ENCODE measurements at places on chromosomes 5 and 9. TPM values are rescaled to one million over a fixed set of nuclear protein-coding genes. Genes with fewer than 3 reads are reported as not detected.

- DNase-seq = no peak
These were observed 762.7 kb downstream of the TLE1 start for GRCh38 chr9:80926611-80927010.

GRCh38 chr5:33927685-33928084 lies 8.5 kb upstream of the RXFP3 start:
- no peak for DNase-seq

The CD72 gene
- 1.7 TPM for total RNA-seq

The CCDC152 gene
- 3.0 TPM for total RNA-seq

The WNK2 gene
- 31.2 TPM for total RNA-seq

DNA sequence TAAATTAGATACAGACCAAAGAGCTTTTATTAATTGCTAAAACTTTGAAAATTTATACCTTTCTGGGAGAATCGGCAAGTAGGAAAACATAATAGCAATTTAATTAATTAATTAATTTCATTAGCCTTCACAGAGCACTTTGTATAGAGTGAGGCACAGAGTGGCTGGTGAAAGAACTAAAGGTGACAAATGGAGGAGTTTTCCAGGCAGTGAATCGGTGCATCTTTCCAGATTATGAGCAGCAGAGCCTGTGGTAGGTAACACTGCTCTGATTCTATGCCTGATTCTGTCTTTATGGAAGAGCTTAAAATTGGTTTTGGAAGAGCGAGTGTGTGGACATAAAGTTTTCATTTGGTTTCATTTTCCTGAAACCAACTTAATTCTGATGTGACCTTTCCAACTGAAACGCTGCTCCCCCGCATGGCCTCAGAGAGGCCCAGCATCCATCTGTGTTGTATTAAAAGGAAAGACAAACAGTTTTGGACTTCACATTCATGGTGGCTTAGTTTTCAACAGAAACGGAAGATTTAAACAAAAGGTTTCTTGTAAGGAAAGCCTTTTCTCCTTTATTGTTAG lies 188.9 kb upstream of the RPS23 start:
- DNase-seq = peak; percentile 73

GRCh38 chr9:111839387-111839786 lies 44.6 kb upstream of the SHOC1 start:
- no peak for DNase-seq

DNA sequence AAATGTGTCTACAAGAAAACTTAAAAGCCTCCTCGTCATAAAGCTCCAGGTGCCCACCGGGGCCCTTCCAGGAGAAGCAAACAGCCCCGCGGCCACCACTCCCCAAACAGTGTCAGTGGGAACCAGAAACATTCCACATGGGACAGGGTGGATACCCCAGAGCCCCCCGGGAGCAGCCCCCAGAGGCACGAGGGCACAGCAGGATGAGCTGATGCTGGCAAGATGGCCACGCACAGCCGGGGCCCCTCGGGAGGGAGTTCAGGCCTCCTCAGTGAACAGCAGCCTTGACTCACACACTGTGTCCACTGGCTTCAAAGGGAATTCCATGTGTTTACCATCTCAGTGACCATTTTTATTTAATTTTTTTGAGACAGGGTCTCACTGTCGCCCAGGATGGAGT lies 10.5 kb downstream of the EXD3 start:
- no peak for DNase-seq

All from tongue (tissue), 3 donors.